ENCODE measurements at places on chromosomes 3 and 15.

DNA sequence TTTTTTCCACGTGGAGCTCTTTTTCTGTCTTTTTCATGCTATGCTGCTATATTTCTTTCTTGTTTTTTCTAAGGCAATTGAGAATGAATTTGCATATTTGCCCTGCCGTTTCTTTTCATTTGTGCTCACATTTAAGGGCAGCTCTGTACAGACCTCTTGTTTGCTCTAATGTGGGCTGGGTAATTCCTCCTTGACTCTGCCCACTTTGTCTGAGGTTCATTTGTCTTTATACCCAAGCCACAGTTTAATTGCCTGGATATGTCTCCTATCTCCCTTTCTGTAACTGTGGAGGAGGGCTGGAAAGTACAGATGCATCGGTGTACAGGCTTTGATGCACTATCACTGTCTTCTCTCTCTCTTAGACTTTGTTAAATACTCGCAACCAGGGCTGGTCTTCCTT lies 195.9 kb downstream of the EPHB1 start:
- no peak for DNase-seq

DNA sequence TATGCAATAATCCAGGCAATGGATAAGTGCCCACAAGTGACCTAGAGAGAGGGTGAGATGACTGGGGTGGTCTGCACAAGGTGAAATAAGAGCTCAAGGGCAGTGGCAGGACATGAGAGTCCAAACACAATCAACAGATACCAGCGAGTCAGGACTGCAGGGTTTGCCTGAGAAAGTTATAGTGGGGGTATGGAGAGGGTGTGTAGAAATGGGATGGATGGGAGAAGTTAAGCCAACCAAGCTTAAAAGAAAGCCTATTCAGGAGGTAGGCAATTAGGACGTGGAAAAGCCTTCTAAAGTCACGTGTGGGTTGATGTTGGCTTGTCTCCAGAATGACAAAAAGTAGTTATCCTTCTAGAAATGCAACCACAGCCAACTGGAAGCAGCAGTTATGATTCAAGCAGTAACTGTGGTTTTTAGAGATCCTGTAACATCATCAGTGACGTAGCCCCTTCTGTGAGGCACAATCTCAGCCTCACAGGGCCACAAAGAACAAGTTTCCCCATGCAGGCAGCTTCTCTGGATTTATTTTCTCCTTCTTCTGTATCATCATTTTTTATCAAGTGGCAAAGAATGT lies 56.1 kb downstream of the FAM174B start:
- DNase-seq, result no peak

DNA sequence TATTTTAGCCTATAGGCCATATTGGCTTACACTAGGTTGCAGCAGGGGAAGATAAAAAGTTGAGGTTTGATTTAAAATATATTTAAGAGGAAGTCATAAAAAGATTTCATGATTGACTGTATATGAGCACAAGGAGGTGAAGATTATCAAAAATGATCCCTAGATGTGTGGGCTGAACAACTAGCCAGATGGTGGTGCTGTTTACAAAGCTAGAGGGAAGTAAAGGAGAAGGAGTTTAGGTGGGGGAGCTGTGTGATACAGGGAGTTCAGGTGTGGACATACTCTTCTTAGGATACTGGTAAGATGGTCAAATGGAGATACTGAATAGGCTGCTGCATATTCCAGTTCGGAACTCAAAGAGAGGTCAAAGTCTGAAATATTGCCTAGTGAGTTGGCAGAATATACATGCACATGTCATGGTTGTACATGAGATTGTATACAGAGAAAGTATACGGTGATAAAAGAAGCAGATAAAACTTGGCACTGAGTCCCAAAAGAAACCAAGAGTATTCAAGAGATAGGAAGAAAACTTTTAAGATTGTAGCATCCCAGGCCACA lies 727.8 kb downstream of the NLGN1 start:
- DNase-seq, result no peak

DNA sequence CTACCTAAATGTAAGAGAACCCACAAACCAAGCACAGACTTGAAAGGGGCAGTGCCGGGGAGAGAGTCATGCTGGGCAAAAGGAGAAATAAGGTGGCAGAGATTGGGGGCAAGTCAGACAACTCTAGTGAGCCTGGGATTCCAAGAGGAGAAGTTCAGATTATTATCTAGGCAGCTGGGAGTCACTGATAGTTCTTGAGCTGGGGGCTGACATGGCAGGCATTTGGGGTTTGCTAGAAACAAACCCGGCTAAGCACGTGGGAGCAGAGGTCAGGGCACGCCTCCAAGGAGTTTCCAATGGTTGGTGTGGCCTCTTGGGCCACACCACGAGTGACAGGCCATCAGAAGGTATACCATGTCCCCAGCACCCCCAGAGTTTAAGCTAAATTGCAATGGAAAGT lies 27.6 kb downstream of the SLC6A6 start:
- DNase-seq, result no peak

GRCh38 chr3:62566022-62566557 lies 192.7 kb upstream of the FEZF2 start:
- DNase-seq, result no peak

GRCh38 chr15:101148166-101148880 lies 103.5 kb downstream of the CHSY1 start:
- DNase-seq, result no peak

- no peak for DNase-seq
Observed at GRCh38 chr3:7709376-7710082, 792.1 kb upstream of the LMCD1 start.

Data from central memory CD4-positive, alpha-beta T cell (primary cell).